Epithelial cell of proximal tubule (primary cell): ENCODE measurements at places on chromosomes 12 and 14. TPM values are rescaled to one million over a fixed set of nuclear protein-coding genes. Genes with fewer than 3 reads are reported as not detected.

Gene SLC25A47
- not detected in 2 replicates for total RNA-seq

Gene OR10AD1
- total RNA-seq: not detected in 2 replicates

Gene CCDC184
- 0.12 and 0.29 TPM in 2 replicates for total RNA-seq

DNA sequence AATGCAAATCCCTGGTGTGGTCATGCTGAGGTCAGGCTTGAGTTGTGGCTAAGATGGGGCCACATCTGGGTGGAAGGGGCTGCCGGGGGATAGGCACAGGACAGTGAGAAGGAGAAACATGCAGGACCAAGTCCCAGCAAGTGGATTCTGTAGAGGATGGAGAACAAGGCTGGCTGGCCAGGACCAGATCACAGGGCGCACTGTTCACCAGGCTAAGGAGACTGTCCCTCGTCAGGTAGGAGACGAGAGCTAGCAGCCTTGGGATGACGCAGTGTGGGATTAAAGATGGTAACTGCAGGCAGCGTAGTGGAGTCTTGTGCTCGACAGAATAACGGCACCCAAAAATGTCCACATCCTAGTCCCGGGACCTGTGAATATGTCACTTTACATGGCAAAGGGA lies 336.1 kb downstream of the BCL11B start:
- no peak for DNase-seq

GRCh38 chr14:92670643-92671366 lies 77.6 kb downstream of the LGMN start:
- DNase-seq: no peak

- no peak for DNase-seq
These were observed 231.9 kb upstream of the AVPR1A start for GRCh38 chr12:63382930-63383329.

- DNase-seq: no peak
These were observed 252.9 kb upstream of the NAV3 start for GRCh38 chr12:77577791-77578190.
